KBM-7 (cell line): ENCODE measurements at places on chromosomes 5 and 9.
A peak's percentile ranks its signal among the peaks of the same experiment; 100 is the strongest.

DNA sequence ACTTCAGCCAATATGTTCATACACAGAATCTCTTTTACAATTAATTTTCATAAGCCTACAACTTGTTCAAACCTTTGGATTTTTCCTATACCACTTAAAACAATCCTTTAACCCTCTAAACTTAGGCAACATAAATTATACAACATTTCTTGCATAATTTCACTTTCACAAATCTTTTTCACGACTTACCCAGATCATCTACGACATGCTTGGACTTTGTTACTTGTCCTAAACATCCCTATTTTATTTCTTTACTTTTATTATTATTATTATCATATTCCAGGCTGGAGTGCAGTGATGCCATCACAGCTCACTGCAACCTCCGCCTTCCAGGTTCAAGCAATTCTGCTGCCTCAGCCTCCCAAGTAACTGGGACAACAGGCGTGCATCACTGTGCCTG is 68.0 kb downstream of the CACNA1B start:
- DNase-seq: peak; percentile 13

DNA sequence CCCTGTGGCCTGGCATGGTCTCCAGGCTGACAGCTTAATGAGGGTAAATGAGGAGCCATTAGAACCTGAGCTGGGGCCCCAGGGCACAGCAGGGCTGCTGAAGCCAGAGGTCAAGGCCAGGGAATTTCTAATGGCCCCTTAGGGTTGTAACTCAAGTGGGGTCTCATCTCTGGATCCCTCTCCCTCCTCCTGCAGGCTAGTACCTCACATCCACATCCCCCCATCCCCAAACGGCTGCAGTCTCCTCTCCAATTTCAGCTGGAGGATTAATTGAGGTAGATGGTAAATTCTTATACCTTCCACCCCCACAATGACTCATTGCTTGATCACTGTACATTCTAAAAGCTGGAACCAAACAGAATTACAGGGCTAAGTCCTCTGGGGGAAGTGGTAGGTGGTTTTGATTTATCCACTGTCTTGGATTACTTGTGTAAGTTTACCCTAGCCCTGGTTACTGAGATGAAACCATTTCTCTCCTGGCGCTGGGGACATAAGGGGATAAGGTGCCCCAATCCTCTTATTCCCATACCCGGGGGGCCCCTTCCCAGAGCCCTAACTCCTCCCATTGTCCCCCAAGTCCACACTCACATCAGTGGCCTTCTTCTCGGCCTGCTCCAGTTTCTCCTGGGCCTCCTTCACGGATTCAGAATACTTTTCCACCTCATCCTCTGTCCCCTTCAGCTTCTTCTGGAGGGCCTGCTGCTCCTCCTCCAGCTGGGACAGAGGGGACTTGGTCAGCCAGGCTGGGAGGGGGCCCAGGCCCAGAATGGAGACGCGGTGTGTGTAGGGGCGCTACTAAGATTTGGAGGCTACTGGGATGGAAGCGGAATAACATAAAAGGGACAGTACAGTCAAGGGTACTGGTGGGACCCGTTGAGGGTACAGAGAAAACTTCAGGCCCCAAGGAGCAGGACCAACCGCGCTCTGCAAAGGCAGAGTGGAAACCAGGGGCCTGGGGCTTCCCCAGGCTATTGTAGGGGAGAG is 875 bp downstream of the TPM2 start:
- DNase-seq: no peak

- no peak for DNase-seq
Observed at GRCh38 chr9:85200726-85201404, 531.3 kb downstream of the NTRK2 start.

DNA sequence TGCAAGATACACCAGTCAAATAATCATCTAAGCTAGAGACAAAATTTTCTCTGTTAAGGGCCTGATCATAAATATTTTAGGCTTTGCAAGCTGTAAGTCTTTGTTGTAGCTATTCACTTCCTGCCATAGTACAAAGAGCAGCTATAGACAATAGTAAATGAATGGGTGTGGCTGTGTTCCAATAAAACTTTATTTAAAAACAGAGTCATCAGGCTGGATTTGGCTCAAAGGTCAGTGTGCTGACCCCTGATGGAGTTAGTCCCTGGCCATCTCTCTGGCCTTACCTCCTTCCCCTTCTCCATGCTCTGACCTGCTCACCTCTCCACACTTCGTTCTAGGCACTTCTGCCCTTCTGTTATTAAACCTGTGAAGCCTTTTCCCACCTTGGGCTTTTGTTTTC is 86.0 kb downstream of the DRD1 start:
- DNase-seq: no peak

DNA sequence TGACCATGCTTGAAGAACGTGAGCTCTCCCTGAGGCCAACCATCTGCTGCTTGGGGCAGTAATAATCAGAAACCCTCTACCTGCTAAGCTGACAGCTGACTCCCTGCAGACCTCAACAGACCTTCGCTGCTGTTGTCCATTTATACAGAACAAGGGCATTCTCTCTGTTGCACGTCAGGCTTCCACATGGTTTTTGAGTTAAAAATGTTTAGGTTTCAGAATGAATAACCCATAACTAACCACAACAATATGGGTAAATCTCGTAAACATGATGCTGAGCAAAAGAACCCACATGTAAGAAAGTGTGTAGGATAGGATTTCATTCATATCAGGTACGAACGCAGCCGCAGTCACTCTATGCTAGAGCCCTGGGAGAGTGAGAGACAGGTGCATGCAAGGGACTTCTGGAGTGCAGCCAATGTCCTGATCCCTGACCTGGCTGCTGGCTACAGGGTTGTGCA is 348.5 kb downstream of the MED10 start:
- no peak for DNase-seq

DNA sequence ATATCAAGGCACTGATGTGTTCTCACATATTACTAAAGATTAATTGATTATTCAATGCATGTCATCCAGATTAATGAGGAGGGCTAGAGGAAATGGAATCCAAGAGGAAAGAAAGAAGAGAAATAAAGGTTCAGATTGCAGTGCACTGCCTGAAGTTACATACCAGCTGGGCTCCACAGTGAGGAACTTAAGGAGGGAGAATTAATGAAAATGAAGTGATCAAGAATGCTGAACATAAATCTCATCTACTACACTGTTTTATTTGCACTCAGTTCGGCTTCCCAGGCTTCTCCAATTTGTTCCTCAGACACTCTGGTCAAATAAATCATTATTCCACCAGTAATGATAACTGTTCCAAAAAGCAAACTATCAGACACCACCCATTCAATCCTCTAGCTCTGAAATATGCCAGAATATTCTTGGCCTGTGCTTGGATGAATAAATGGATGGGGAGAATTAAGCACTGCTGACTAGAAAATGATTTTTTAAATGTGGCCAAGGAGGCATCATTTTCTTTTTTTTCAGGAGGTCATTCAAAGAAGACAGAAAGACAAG is 88.6 kb upstream of the FBN2 start:
- DNase-seq: no peak

DNA sequence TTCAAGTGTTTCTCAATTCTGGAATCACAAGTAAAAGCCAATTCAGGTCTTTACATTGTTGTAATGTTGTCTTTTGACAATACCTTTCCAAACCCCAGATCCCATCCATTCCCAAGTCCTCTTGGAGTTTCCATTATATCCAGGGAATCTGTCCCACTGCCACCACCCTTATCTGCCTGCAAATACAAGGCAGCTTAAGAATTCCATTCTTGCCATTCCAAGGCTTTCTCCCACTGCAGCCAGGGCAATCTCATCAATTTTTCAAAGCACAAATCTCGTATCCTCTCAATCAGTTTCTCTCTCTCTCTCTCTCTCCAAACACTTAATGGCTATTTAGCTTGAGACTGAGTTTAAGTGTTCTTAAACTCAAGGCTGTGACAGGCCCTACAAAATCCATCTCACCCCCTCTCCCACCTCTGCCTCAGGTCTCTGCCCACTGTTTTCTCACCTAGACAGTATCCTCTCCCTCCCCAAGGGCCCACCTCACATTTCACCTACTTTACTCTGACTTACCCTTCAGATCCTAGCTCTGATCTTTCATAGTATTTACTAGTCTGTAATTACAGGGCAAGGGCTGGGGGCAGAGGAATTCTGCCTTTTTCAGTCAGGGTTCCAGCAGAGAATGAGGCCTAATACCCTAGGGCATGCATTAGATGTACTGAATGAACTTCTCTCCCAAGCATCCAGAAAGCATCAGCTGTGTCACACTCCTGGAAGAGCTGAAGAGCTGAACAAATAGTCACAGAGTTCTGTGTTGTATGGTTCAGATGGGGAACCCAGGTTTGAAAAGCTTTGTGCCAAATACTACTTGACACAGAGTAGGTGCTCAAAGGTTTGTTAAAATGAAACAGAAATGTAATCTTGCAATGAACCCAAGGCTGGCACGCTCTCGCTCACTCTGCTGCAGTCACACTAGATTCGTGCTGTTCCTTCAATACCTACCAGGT is 46.0 kb downstream of the RAPGEF1 start:
- no peak for DNase-seq

- no peak for DNase-seq
Observed at GRCh38 chr9:96006296-96006879, 130.9 kb downstream of the ERCC6L2 start.

DNA sequence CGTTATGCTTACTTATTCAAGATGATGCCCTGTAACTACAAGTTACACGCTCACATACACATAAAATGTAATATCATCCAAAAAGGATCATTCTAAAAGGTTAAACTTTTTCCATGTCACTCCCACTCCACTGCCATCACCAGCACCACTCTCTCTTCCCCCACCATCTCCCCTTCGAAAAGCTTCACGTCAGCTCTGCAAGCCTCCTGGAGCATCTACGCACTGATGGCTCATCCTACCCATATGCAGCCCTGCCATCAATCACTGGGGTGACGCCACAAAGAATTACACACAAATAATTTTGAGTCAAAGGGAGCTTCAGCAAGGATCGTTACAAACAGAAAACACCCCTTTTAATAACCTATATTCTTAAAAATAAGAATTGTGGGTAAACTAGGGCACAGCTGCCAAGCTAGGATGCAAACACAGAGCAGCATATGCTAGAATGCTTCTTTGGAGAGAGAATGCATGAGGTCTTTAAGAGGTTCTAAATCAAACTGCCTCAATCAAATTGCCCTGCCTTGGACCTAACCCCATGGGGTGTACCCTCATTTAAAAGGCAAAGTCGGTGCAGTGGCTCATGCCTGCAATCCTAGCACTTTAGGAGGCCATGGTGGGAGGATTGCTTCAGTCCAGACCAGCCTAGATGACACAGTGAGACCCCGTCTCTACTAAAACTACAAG is 56.1 kb downstream of the SHB start:
- DNase-seq: no peak

- DNase-seq: no peak
Observed at GRCh38 chr5:135450952-135451351, 1.2 kb downstream of the TIFAB start.

GRCh38 chr5:168347368-168348083 is 56.1 kb downstream of the WWC1 start:
- DNase-seq: no peak

DNA sequence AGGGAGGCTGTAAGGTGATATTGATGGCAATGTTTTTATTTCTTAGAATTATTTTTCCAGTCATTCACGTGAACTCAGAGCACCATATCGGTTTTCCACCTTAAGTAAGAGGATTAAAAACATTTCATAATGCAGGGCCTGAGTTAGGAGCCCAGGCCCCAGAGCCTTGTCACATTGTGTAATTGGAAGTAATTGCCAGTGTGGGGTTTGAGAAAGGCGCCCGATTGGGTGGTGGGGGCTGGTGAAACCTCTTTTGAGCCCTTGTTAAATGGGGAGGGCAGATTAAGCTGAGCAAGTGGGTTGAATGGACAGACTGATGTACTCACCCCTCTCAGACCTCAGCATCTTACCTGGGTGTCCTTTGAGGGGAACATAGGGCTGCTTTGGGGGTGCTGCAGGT is 116.7 kb upstream of the PITX1 start:
- DNase-seq: no peak

- no peak for DNase-seq
Observed at GRCh38 chr9:123696476-123696875, 233.4 kb downstream of the DENND1A start.

GRCh38 chr5:81450940-81451339 is 57.0 kb upstream of the ACOT12 start:
- no peak for DNase-seq

DNA sequence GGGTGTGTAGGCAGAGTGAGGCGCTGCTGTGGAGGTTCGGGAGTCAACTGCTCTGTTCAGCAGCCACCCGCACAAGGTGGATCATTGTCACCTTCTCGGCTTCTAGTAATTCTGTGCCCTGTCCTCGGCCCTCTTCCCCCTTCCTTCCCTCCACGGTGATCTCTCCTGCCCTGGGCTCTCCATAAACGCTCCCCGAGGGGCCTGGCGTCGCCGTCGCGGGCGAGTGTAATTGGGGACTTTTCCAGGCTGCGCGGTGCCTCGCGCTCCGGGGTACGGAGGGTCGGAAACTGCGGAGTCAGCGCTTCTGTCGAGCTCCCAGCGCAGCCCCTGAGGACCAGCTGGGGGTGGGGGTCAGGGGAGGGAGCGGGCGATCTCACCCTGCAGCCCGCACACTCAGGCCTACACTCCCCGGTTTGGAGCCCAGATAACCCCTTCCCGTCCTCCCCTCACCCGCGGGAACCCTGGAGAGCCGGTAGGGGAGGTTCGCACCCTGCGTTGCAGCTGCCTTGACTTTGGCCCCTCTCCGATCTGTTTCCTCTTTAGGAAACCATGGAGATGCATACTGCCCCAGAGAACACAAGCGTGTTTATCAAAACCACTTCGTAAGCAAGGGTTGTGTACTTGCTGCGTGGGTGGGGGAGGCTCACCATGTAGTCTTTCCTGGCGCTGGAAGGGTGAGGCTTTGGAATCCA is 188.3 kb upstream of the ZNF618 start:
- no peak for DNase-seq

DNA sequence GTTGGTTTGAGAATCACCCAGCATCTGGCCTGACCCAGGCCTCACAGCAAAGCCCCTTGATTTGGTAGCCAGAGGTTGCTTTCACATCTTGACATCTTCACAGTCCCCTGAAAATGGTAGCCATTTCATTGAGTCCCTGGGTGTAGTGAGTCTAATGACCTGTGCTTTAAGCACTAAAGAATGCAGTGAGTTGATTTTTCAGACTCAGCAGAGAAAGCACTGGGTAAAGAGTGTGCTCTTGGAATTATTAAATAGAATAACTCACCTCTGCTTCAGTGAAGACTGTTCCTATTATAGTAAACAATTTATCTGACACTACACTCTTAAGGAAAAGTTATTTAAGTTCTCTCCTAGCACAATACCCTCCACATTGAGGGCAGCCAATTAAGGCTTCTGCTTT is 56.2 kb downstream of the PTCD2 start:
- DNase-seq: no peak

GRCh38 chr5:867300-867870 is 16.6 kb upstream of the ZDHHC11 start:
- no peak for DNase-seq
